Hippocampal formation (tissue), 2 donors: ENCODE measurements at places on chromosomes 3 and 15.
A peak's percentile ranks its signal among the peaks of the same experiment; 100 is the strongest.

DNA sequence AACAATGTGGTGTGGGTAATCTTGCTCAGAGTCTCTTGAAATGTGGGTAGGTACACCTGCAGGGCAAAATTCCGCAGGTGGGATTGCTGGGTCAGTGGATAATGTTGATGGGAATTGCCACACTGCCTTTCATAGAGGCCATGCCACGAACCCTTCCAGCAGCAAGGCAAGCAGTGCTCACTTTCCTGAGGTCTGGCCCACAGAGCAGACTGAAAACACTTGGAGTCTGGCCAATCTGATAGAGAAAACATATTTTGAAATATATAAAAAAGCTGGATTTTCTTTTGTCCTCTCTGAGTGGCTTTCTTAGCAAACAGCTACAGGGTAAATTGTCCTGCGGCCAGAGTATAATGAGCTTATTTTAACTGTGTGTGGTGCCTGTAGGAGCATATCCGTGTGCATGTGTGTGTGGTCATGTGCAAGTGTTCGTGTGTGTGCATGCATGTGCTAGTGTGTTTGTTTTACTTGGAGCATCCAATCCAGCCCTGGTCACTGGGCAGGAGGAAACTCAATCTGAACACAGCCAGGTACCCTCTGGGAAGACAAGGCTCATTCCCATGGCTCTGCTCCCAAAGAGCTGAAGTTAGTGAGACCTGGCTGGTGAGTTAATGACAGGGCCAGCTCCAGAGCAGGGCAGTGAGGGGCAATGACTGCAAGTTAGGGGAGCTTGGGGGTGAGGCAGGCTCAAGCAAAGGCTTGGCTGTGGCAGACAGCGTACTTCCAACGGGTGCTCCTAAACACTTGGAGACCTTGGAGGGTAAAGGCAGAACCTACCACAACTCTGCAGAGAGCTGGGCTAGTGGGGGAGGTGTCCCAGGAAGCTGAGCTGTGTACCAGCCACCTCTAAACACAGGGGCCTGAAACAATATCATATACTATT lies 91.3 kb downstream of the PLXNA1 start:
- no peak for DNase-seq

GRCh38 chr3:175357758-175358157 lies 498.6 kb downstream of the NAALADL2 start:
- DNase-seq, result no peak

DNA sequence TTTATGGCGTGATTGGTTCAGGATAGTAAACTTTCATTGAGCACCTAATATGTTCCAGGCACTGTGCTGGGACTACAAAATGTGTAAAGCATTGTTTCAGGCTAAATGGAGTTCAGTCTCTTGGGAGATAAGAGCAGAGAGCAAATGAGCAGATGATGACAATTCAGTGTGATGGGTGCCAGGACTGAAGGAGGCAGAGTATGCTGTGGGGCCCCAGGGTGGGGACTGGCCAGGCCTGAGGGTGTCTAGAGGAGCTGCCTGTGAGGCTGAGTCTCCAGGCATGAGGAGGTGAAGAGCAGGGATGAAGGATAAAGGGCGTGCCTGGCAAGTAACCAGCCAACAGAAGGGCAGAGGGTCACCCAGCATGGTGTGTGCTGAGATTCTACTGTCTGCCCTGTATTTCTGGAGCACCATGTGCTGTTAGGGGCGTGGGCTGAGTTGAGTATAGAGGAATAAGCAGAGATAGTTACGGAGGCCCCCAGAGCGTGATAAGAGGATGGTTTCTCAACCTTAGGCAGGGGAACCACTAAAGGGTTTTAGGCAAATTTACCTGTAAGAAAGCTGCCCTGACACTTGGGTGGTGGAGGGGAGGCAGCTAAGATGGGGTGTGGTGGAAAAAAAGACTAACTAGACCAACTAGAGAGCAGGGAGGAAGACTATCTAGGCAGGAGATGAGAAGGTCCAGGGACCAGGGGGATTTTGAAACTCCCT lies 38.5 kb downstream of the EPHB1 start:
- no peak for DNase-seq

GRCh38 chr3:40422861-40423260 lies 34.3 kb upstream of the RPL14 start:
- no peak for DNase-seq

DNA sequence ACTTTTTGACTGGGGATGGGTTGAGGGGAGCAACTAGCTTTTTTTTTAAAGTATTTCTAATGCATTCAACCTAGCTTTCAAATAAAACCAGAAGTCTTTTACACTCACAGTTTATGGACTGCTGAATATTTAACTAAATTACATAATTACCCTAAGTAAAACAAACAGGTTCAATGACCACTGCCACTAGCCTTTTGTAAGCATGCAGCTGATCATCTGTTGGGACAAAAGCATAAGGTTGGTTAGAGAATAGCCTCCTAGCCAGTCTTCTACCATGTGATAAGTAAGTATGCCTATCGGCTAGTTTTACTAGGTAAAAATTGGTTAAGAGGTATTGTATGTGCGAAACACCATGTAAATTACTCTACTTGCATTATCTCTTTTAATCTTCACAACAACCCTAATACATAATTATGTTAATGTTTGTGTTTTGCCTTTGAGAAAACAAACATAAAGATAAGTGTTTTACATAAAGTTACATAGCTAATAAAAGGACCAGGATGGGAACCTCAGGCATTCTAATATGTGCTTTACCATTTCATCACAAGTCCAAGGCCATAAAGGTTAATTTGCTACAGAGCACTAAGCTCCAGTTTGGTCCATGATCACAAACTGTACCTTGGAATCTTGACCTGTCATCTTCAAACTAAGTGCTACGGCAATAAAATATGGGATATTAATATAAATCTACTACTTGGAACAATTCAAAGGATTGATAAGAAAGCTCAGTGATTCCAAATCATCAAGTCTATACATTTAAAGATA lies 13.2 kb downstream of the PFN2 start:
- no peak for DNase-seq

DNA sequence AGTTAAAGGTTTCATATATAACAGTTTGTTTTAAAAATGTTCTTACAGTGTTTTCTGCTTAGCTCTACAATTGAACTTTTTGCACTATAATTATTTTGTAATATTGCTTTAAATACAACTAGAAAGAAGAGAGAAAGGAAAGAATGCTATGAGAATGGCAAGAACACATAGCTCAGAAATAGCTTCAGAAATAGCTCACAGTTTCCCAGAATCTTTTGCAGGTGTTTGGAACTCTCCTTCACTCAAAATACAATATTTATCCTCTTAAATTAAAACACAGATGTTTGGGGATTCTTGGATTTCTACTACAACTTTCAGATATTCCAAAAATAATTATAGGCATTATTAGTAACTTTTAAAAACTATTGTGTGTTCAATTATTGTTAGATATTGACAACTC lies 658.0 kb upstream of the DPPA4 start:
- no peak for DNase-seq

GRCh38 chr3:31422237-31422636 lies 110.5 kb upstream of the STT3B start:
- no peak for DNase-seq

GRCh38 chr3:69144631-69145245 lies 22.3 kb upstream of the LMOD3 start:
- DNase-seq, result no peak

GRCh38 chr3:155512867-155513261 lies 219.4 kb upstream of the STRIT1 start:
- DNase-seq, result no peak

GRCh38 chr3:130712718-130713423 lies 33.8 kb downstream of the PIK3R4 start:
- no peak for DNase-seq

DNA sequence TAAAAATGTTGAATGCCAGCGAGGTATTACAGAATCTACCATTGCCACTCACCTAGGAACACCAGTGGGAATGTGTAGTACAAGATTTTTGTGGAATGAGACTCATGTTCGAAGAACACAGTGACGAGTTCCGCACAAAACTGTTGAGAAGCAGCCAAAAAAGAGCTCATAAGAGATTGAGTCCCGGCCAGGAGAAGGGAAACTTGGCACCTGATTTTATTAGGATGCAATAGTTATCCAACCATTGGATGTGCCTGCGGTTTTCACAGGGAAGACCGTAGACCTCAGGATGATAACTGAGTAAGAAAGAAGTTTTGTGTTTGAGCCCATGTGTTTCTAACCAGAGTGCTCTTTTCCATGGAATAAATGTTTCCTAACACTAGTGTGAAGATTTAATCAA lies 88.9 kb downstream of the PTPRG start:
- DNase-seq, result no peak

DNA sequence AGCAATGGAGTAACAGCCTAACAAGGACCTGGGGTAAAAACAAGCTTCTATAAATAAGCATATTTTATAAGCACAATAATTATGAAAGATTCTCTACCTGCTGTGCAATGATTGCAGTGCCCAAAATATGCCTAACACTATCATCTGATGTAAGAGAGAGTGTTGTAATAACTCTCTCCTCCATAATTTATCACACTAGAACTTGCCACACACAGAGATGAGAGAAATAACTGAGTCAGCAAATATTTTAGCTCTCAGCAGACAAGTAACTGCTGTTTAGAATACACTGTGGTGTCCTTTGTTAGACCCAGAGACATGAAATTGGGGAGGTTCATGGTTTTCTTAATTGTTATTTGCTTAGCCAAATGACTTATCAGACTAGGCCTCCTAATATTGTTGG lies 105.3 kb upstream of the ACP3 start:
- no peak for DNase-seq

DNA sequence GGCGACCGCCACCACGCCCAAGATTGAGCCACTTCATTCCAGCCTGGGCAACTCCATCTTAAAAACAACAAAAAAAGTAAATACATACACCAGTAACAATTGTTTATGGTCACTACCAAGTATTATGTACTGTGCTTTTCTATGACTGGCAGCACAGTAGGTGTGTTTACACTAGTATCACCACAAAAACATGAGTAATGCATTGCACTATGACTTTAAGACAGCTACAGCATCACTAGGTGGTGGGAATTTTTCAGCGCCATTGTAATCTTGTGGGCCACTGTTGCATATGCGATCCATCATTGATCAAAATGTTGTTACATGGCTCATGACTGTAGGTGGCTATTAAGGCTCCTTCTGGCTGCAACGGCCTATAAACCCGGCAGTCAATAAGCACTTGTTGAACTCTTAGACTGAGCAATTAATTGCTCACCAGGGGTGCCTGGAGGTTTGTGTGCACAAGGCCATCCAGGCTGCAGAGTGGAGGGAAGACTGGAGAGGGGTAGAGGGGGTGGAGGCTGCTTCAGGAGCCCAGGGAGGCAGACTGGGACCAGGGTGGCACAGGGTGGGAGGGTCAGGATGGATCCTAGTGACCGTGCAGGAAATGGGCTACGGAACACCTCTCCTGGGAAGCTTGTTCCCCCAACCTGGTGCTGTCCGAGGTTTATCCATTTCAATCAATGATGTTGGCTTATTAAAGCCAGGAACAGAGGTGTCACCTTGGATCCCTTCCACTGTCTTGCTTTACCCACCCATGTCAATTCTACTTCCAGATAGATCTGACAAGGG lies 17.9 kb upstream of the COPG1 start:
- no peak for DNase-seq

DNA sequence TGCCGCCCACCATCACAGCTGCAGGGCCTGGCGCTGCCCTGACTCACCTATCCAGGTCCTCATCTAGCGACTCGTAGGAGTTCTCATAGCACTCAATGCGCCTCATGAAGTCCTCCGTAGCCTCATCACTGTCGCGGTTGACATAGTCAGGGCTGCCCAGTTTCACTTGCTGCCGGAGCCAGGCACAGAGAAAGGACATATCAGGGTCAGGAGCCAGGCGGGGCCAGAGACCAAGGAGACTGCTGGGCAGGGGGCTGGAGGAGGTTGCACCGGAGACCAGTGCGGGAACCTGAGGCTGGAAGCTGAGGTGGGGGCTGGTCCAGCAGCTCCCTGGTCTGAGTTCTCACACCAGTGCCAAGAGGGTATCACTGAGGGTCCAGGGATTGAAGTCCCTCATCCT lies 18.2 kb downstream of the PFKFB4 start:
- no peak for DNase-seq

DNA sequence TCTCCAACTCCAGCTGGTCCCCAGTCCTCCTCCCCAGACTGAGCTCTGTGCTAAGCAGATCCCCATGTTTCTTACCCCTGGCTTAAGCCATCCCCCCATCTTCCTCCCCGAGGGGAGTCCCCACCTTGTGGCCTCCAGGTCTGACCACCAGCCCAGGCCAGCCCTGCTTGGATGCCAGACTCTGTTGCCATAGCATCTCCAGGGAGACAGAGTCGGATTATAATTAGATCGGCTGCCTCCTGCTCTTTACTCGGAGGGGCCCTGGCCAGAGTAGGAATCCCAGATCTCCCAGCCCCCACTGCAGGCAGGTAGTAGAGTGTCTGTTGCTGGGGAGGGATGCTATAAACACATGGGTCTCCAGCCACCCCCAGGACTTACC lies 2.4 kb downstream of the KLHDC8B start:
- no peak for DNase-seq

- no peak for DNase-seq
Observed at GRCh38 chr3:180571831-180572598, 29.9 kb upstream of the TTC14 start.

DNA sequence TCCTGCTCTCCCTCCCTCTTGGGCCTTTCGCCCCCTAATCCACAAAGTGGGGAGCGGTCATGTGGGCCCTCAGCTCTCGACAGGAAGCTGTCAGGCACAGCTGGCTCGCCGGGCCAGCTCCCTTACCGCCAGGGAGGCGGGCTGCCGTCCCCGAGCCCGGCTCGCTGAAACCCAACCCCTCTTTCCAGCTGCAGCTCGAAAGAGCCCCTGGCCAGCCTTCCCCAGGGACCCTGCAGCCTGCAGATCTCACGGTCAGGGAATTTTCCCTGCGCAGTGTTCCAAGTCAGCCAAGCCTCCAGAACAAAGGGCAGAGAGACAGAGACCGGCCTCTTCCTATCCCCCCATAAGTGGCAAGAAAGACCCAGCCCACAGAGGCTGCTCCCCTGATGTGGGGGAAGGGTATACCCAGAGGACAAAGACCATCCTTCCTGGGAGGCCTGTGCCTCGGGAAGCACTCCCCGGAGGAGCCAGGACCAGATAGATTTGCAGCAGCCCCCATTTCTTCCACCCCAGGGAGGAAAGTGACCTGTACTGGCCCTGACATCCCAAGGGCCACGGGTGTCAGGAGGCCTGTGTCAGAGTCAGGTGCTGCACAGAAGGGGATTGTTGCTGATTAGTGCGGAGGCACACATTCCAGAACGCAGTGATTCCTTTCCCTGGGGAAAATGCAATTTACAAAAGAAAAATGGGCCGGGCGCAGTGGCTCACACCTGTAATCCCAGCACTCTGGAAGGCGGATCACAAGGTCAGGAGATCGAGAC lies 32.6 kb downstream of the MAGEF1 start:
- DNase-seq, result no peak

- DNase-seq, result peak; percentile 76
Observed at GRCh38 chr15:65028921-65029735, at the start of gene MTFMT. Gene MTFMT (minus strand): TSS chr15:65029639. CDS start chr15:65029613, 26 bp downstream.

DNA sequence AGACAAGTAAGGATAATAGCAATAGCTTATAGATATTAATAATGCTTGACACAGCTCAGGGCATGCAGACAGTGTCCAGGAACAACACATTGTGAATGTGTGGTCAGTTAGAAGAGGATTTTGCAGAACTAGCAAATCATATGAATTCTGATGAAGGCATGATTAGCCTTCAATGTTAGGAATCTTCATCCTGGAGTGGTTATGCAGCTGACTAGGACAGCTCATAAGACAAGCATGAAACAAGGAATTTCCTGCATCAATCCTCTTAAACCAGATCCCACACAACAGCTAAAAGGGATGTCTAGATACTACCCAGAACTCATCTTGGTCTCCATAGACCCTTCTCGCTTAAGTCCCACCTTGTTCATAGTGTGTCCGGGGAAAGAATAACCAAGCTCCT lies 499.0 kb upstream of the ATP11B start:
- DNase-seq, result no peak
